Tibial nerve (tissue), 4 donors: ENCODE measurements at places on chromosomes 5 and 9. TPM values are rescaled to one million over a fixed set of nuclear protein-coding genes. Genes with fewer than 3 reads are reported as not detected.

PLCXD3 gene
- total RNA-seq, result 7.5 TPM

STKLD1 gene
- total RNA-seq, result 1.0 TPM

FRMD3 gene
- 32.9 TPM for total RNA-seq

ANKH gene
- total RNA-seq, result 47.1 TPM

GABRA6 gene
- not detected for total RNA-seq

GFI1B gene
- not detected for total RNA-seq

PTGES gene
- total RNA-seq, result 14.7 TPM

SPINK5 gene
- 1.3 TPM for total RNA-seq

TNFSF15 gene
- 0.30 TPM for total RNA-seq

PCDHB9 gene
- 9.2 TPM for total RNA-seq

TMEM171 gene
- total RNA-seq, result 0.90 TPM

GAPVD1 gene
- 65.5 TPM for total RNA-seq

SH2D3C gene
- 18.9 TPM for total RNA-seq

SIL1 gene
- total RNA-seq, result 41.4 TPM

FBP2 gene
- total RNA-seq, result not detected

AK6 gene
- total RNA-seq, result 8.4 TPM

TSLP gene
- not detected for total RNA-seq

TMOD1 gene
- 33.5 TPM for total RNA-seq

ARL10 gene
- 12.6 TPM for total RNA-seq

KIF12 gene
- total RNA-seq, result not detected

ZNF618 gene
- 11.6 TPM for total RNA-seq

GLDC gene
- total RNA-seq, result 14.4 TPM

SHB gene
- total RNA-seq, result 15.9 TPM

POU5F2 gene
- total RNA-seq, result 4.7 TPM

FOXI1 gene
- total RNA-seq, result not detected

TMEM252 gene
- total RNA-seq, result not detected

CDC20B gene
- not detected for total RNA-seq

TRAF1 gene
- 21.0 TPM for total RNA-seq

SAXO1 gene
- 0.39 TPM for total RNA-seq

CCL28 gene
- 6.9 TPM for total RNA-seq

SEC16A gene
- total RNA-seq, result 45.8 TPM

PCDH12 gene
- total RNA-seq, result 1.0 TPM

UBLCP1 gene
- 30.1 TPM for total RNA-seq

GPR150 gene
- total RNA-seq, result 2.3 TPM

CD180 gene
- total RNA-seq, result 0.21 TPM

SOHLH1 gene
- total RNA-seq, result not detected
